T-cell (primary cell): ENCODE measurements at places on chromosomes 7 and 10.

GRCh38 chr7:64775289-64775688 lies 18.9 kb upstream of the ZNF138 start:
- no peak for DNase-seq

GRCh38 chr10:9814285-9814864 lies 1203.3 kb upstream of the CELF2 start:
- no peak for DNase-seq

- DNase-seq = no peak
Measured at GRCh38 chr7:106618480-106618879, 42.5 kb downstream of the CCDC71L start.

DNA sequence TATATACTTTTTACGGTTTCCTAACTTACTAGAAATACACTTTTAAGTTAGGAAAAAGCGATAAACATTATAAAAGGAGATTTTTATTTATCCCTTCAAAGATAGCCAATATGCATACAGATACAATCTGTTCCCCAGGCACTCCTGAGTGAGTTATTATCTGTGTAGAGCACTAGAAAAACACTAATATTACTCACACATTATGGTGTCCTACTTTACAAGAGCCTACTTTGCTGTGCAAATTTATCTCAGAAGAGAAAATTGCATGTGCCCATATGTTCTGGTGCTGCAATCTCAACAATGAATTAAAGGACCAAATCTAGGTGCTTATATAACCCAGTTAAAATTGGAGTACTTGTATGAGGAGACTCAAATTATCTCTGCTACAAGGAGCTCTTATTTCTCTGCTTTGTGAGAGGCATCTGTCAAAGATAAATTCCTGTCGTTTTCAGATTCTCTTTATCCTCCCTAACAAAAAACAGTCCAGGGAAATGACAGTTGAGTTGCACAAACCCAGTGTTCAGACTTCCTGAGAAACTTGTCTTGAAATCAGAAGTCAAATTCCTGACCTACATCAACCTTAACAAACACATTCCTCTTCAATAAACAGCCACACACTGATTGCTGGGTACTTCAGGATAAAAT lies 28.9 kb downstream of the CPA1 start:
- DNase-seq = no peak

DNA sequence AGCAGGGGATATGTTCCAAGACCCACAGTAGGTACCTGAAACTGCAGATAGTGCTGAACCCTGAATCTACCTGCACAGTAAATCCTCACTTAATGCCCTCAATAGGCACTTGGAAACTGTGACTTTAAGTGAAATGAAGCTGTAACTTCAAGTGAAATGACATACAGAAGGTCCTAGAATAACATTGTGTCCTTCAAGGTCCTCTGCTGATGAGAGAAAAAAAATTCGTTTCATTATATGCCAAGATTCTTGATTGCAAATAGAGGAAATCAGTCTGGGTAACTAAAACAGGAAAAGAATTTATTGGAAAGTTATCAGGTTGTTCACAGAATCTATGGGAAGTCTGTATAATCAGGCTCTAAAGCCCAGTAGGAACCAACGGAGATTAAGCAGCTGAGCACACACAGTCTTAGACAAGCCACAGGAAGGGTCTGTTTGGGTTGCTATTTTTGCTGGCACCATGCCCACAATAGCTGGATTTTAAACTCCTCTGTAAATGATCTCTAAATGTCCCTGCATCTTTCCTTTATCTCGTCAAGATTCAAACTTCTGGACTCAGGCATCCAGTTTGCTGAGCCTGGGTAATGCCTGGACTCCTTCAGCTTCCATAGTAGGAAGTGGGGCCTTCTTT lies 57.5 kb downstream of the EXOC4 start:
- no peak for DNase-seq

DNA sequence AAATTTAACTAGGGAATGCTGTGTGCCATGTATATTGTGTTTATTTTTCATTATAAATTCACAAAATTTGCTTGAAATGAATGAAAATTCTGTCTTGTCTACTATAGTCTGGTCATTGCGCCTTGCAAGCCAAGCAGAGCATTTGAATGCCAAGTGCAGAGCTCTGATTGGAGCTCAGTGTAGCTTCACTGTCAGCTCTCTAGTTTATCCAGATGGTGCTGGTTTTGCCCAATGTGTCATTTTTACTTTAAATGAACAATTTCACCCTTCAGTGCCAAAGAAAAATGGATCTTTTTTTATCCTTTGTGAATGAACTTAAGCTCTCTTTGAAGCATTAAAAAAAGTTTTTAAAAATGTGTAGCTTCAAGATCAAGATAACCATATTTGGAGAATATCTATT lies 225.6 kb upstream of the CACNA2D1 start:
- no peak for DNase-seq

GRCh38 chr10:130493021-130493420 lies 356.8 kb downstream of the GLRX3 start:
- no peak for DNase-seq

GRCh38 chr10:18556522-18557147 lies 94.8 kb downstream of the NSUN6 start:
- DNase-seq = no peak

GRCh38 chr7:153920126-153920525 lies 132.1 kb upstream of the DPP6 start:
- DNase-seq = no peak
